ENCODE measurements at places on chromosomes 6 and 20.
A peak's percentile ranks its signal among the peaks of the same experiment; 100 is the strongest.

GRCh38 chr6:112522587-112522986, 175.5 kb downstream of the RFPL4B start:
- no peak for DNase-seq

GRCh38 chr6:127475135-127475822, 16.1 kb upstream of the KIAA0408 start:
- DNase-seq = no peak

DNA sequence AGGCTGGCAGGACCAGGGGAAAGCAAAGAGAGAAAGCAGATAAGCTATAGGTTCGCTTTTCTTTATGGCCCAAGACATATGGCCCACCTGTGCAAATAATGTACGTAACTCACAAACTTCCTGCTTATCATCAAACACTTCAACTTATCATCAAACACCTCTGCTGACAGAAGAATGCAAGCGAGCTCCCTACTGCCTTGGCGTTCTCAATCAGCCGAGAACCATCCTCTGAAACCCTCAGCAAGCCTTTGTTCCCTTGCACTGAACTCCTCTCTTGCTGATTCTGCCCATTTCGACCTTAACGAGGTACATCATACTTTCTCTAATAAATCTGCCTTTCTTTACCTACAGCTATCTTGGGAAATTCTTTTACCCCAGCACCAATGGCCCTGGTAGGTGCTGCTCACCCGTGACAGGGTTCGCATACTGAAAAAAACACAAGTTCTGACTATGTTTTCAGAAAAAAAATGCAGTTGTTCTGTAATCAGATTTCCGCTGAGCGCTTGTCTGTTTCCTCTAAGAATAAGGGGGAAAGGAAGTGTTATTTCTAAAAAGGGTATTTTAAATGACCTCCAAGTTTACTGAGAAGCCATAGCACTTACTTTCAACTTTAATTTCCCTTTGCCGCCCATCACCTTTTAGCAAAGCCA, 28.3 kb downstream of the SERPINB6 start:
- no peak for DNase-seq

- DNase-seq = no peak
Measured at GRCh38 chr6:44332585-44332984, 9.9 kb upstream of the SPATS1 start.

GRCh38 chr6:39075010-39075686, 26.6 kb downstream of the GLP1R start:
- DNase-seq = no peak

- DNase-seq = no peak
Measured at GRCh38 chr6:7825986-7826385, 84.6 kb downstream of the TXNDC5 start.

DNA sequence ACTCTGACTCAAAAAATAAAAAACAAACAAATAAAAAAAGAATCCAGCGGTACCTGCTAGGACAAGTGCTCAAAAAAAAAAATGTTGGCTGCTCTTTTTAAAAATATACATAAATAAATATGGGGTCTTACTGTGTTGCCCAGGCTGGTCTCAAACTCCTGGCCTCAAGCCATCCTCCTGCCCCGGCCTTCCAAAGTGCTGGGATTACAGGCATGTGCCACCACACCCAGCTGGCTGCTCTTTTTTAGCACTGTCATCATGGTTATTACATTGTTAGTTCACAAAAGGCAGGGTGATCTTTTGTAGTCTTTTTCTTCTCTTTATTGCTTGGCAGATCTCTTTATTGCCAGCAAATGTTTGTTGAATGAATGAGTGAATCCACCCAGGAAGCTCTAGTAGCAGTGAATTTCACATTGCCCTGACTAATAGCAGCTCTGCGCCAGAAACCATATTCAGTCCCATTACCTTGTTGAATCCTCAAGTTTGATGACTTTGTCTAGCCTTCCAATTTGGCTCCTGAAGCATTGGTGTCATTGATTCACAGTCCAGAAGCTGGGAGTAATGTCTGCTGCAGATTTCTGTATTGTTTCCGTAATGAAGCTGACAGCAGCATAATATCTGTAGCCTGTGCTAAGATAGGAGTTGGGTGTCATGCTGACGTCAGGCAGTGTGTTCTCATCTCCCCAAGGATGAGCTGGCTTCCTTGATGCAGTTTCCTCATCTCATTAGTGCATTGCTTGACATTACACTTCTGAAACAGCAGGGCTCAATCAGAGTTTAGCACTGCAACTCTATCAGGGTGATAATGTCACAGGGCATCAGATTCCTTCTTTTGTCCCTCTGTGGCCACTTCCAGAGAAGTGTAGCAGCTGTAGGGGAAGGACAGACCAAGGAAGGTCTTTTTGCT, 84.9 kb upstream of the TGM3 start:
- no peak for DNase-seq

DNA sequence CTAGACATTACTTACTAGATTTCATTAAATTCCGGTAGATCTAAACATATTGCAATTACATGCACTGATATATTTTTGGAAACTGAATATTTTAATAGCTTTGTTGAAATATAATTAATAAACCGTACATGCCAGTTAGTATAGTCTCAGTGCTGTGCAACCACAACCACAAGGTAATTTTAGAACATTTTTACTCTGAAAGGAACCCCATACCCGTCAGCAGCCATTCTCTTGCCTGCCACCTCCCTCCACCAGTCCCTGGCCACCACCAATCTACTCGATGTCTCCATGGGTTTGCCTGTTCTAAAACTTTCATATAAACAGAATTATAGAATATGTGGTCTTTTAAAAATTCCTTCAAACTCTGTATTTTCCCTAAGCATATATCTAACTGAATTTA, 293.9 kb downstream of the THBS2 start:
- DNase-seq = no peak

- peak; percentile 4 for DNase-seq
Measured at GRCh38 chr20:57263801-57264792, 2.3 kb downstream of the BMP7 start.

DNA sequence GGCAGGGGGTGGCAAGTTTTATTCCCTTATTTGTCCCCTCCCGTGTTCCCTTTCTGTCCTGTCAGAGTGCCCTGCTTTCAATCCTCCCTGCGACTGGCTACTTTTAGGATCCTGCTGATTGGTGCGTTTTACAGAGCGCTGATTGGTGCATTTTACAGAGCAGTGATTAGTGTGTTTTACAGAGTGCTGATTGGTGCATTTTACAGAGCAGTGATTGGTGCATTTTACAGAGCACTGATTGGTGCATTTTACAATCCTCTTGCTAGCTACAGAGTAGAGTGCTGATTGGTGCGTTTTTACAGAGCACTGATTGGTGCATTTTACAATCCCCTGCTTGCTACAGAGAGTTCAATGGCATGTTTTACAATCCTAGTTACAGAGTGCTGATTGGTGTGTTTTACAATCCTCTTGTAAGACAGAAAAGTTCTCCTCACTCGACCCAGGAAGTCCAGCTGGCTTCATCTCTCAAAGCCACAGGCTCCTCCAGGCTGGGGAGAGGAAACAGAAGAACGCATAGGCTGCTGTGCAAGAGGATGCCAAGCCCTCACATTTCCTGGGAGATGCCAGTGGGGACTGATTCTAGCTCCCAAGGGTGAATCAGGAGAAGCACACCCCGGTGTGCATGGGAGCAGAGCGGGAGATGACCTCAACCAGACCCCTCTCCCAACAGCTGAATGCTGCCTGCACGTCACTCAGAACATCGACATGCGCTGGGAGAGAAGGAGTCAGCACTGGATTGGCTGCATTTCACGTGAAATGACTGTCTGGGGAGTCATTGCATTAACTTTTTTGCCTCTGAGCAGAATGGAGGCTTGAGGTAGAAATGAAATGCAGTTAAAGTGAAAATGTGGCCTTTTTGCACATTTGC, 48.3 kb upstream of the SLC22A23 start:
- DNase-seq = no peak

DNA sequence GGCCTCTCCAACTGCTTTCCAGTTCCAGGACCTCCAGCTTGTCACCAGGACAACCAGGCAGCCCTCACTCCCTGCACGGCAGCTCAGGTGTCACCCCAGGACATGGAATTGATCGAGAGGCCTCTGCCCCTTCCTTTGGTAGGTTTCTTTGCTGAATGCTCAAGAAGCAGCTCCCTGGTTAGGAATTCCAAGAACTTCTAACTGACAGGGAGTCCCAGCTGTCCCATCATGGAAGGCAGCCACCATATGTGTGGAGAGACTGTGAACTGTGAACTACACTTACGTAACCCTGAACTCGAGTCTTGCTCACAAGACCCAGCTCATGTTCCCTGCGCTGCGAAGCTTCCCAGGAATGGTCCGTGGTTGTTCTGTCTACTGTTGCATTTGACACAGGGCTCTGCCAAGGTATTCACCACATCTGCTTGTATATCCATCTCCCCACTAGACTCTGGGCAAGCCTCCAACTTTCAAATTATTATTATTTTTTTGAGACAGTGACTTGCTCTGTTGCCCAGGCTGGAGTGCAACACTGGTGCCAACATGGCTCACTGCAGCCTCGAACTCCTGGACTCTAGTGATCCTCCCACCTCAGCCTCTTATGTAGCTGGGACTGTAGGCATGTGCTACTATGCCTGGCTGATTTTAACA, 35.7 kb downstream of the MGME1 start:
- no peak for DNase-seq

GRCh38 chr20:4304601-4305000, 289.2 kb upstream of the RNF24 start:
- DNase-seq = no peak

DNA sequence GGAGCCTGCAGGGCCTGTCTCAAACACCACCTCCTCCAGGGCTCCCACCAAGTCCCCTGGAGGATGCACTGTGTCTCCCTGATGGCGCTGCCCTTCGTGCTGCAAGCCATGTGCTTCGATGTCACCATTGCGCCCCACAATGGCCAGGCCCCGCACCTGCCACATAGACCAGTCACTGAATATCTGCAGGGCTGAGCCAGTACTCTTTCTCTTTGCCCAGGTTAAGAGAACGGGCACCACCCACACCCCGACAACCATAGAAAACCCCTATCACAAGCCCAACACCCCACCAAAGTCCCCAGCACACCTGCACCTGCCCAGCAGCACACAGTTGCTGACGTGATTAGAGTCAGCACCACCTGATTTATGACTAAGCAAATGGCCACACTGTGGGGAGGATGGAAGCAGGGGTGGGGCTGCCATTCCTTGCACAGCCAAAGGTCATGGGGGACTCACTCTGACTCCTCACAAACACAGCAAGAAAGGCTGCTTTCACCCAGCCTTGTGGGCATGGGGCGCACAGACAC, 104.3 kb downstream of the SLC23A2 start:
- no peak for DNase-seq

GRCh38 chr6:40727271-40727670, 140.1 kb upstream of the LRFN2 start:
- no peak for DNase-seq

- no peak for DNase-seq
Measured at GRCh38 chr6:56499095-56499494, 143.6 kb downstream of the DST start.

GRCh38 chr6:105282631-105283585, 103.1 kb upstream of the POPDC3 start:
- no peak for DNase-seq

DNA sequence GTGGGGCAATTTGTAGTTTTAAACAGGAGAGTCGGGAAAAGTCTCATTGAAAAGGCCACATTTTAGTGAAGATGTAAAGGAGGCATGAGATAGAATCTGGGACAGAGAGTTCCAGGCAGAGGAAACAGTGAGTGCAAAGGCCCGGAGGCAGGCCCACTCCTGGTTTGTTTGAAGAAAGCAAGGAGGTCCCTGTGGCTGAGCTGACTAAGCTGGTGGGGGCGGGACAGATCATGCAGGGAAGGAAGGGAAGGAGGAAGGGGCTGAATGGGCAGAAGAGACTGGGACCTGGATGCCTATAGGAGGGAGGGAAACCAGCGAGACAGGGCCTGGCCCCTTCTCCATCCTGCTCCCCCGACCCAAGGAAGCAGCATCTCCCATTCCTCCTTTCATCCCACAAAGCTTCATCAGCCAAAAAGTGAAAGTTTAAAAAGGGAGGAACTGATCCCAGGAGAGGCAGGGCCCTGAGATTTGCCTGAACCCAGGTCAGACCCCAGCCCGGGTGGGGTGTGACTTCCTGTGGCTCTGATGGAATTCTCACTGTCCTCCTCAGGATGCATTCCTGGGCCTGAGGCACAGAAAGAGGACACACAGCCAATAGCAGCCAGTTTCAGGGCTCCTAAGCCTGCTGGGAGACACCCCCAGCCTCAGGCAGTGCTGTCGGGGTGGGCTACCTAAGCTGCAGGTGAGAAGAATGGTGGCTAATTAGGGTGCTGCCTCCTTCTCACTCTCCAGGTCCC, 54.2 kb upstream of the SIRPA start:
- DNase-seq = no peak

DNA sequence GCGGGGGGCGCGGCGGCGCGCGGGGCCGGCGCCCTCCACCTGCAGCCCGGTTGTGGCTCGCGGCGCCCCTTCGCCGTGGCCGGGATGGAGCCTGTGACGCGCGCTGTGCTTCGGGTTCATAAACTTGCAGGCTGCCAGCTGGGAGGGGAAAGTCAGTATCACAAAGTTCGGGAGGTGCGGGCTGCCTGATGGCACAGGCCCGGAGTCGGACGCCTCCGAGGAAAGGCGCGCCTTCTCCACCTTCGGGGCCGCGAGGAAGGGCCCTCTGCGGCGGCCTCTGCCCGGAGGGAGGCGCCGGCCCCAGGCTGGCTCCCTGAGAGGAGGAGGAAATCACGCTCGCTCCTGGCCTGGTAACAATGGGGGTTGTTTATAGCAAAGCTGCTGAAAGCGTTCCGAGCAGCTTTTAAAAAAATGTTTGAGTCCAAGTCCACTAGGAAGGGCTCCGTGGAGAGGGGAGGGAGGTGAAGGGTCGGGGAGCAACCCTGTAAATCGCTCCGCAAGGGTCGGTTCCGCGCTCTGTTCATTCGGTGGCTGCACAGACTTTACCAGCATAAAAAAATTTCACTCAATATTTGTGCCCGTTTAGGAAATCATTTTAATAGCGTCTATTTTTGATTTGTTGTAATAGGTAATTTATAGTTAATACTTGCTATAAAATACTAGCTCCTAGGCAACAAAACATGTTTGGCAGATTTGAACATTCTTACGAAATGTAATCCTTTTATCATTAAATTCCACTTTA, 1.0 kb downstream of the AFDN start:
- peak; percentile 33 for DNase-seq

- peak; percentile 87 for DNase-seq
Measured at GRCh38 chr20:2840138-2840966, at the start of the genes PCED1A and VPS16. PCED1A (minus strand) TSS chr20:2840655; CDS start chr20:2839912, 743 bp downstream. VPS16 (plus strand) TSS chr20:2840745; CDS start chr20:2840775, 30 bp downstream.

DNA sequence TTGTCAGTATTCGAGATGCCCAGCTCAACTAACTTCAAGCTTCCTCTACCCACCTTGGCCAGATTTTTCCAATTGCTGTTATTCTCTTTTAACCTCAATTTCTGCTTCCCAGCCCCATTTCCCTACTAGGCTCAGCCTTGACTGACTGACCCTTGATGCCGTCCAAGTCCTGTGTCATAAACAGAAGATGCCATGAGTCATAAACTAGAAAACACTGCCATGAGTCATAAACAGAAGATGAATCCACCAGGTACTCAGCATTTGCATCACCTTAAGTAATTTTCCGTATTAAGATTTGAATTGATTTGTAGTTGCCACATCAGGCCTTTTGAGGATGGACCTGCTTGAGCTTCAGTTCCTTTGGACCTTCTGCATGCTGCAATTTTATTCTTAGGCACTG, 123.8 kb downstream of the FAM83B start:
- no peak for DNase-seq

- DNase-seq = no peak
Measured at GRCh38 chr20:49393803-49394202, 88.7 kb downstream of the KCNB1 start.

GRCh38 chr20:24633026-24633425, 163.6 kb downstream of the SYNDIG1 start:
- DNase-seq = no peak

- peak; percentile 25 for DNase-seq
Measured at GRCh38 chr6:12010635-12011275, 1.4 kb upstream of the HIVEP1 start.
